ENCODE measurements at places on chromosomes 7 and 10.

GRCh38 chr10:35794703-35795102, 152.6 kb upstream of the FZD8 start:
- no peak for DNase-seq

DNA sequence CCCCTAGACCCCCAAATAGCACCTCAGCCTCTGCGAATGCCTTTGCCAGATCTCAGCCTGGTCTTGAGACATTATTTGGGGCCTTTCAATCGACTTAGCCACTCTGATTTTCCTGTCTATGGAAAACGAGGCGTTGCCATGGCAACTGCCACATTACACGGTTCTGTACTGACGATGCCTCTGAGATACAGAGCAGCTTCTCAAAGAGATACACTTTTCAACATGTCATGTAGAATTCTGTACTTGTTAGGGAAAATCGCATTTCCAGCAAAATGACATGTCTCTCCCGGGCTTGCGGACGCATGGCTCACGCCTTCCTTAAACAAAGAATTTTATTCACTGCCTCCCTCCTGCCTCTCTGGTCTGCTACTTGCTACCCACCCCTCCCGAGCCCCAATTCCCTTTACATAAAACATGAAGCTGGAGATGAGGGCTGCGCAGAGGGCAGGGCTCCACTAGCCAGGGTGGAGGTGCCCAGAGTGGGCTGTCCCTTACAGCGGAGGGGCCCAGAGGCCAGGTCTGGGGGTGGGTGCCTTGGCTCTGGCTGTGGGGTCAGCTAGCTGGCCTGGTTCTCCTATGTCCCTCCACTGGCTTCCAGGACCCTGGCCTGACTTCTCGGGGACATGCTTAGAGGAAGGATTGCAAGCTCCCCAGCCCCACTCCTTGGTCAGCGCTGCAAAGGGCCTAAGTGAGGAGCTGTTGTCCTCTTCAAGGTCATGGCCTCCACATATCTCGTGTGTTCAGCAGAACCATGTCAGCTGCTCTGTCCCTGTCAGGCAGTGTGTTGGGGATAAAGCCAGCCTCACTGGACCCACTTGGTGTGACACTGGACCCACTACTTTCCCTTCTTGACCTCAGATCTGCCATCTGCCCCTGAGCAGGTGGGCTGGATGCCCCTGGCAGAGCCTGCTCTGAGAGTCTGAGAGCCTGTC, 342.5 kb downstream of the RPS24 start:
- DNase-seq = no peak

DNA sequence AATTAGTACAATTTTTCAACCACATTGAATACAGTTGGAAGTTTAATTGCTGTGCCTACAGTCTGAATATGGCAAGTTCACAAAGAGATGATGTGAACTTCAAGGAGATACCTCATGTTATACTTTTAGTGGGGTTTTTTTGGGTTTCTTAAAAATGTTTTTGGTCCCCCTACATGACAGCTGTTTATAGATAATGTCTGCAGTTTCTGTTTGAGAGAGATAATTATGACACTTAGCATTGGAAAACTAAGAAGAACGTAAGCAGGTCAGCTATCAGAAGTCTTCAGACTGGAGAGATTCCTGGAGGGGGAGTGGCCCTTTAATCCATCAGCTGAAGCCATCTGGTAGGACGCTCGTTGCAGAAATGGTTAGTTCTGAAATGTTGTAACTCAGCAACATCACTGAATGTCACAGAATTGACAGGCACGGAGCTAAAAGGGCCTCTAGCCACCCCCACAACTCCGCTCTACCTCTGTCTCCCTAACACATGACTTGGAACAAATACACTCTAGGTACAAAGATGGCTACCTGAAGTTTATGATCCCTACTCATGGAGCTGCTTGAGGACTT, 29.0 kb downstream of the TIMM23 start:
- no peak for DNase-seq

GRCh38 chr10:19816411-19817230, at the start of gene PLXDC2:
TSS of gene PLXDC2 (plus strand) at chr10:19816432.
- no peak for DNase-seq

DNA sequence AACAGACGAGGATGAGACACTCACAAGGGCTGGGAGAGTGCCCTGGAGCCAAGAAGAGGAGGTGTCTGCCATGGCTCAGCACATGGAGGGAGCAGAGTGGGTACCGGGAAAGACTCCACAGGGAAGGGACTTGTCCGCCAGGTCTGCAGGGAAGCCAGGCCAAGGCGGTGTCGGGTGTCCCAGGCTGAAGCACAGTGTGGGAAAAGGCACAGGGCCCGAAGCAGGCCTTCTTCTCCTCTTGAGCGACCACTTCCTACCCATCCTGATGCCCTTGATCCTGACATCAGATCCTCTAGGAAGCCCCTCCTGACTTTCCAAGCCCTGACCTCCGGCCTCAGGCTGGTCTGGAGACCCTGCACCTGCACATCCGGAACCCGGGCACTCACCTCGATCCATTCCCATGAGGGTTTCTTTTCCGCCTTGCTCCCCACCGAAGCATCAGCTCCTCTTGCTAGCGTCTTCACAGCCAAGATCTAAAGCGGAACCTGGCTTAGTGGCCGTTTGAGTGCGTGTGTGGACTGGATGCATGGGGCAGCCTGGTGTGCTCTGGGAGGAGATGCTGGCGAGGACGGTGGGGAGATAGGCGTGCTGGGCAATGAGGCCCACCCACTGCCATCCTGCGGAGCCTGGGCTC, 8.5 kb downstream of the CALML3 start:
- no peak for DNase-seq

GRCh38 chr10:79113827-79114226, 45.1 kb downstream of the ZMIZ1 start:
- DNase-seq = no peak

DNA sequence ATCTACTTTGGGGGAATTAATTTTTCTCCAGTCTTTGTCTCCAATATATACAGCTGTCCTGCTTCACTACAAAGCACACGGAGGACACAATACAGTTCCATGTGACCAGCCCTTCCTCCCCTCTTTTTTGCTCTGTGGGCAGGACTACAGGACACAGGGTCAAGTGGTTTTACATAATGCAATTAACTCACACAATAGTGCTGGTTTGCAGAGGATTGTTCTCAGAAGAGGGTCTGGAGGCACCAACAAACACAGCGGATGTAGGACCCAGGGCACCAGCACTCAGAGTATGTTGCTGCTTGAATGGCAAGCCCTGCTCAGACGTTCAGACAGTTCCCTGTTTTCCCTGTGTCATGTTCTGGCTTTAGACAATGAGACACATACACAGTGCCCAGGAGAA, 52.0 kb upstream of the NPTX2 start:
- no peak for DNase-seq

GRCh38 chr7:20307119-20307518, 23.6 kb upstream of the ITGB8 start:
- DNase-seq = no peak

GRCh38 chr7:52584041-52584440, 451.4 kb upstream of the POM121L12 start:
- no peak for DNase-seq

DNA sequence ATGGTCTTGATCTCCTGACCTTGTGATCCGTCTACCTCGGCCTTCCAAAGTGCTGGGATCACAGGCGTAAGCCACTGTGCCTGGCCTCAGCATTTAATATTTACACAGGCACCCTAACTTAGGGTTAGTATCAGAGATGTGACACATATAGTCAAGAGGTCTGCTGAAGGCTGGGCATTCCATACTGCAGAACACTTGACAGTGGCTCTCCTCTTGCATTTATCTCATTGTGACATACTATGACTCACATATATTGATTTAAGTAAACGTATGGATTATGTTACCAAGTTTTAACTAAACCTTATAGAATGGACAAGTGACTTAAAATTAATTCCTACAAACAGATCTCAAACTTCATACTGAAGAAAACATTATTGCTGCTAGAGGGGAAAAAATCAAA, 36.6 kb downstream of the BRAF start:
- no peak for DNase-seq

DNA sequence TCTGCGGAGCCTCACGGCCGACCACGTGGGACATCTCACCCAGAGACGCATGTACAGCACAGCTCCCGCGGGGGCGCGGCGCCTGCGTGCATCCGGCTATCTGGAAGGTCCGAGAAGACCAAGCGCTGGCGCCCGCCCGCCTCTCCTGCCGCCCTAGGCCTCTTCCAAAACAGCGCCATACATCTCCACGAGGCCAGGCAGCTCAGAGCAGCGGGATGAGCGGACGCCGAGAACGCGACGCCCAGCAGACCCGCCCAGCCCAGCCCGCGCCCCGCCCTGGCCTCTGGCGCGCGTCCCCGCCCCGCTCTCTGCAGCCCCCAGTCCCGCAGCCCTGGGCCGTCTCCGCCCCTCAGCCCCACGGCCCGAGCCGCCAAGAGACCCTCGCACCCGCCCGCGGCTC, 20.3 kb upstream of the LANCL2 start:
- no peak for DNase-seq

DNA sequence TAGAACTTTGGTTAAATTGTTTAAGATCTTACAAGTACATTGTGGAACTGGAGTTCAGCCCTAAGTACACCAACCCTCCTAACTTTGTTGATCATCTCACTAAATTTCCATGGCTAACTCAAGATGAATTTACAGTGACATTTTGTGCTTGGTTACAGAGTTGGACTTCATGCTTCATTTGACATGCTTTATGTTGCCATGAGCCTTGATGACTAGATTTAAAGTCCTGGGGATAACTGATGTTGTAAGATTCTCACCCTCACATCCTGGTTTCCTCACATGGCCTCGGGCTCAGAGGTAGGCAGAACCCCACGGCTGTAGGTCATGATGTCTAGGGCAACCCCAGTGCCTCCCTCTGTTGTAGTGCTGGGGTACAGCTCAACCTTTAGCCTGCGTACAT, 397.2 kb upstream of the IGFBP3 start:
- DNase-seq = no peak

DNA sequence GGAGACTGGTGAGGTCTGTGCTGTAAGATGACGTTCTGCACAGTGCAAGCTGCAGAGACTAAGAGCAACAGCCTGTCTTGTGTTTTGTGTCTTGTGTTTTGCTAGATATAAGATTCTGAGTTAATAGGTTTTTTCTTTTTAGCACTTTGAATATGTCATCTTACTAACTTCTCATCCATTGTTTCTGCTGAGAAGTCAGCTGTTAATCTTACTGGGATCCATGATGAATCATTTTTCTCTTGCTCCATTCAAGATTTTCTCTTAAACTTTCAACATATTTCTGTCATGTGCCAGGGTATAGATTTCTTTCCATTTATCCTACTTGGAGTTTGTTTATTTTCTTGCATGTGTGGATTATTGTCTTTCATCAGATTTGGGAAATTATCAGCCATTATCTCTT, 290.3 kb downstream of the CELF2 start:
- DNase-seq = no peak

DNA sequence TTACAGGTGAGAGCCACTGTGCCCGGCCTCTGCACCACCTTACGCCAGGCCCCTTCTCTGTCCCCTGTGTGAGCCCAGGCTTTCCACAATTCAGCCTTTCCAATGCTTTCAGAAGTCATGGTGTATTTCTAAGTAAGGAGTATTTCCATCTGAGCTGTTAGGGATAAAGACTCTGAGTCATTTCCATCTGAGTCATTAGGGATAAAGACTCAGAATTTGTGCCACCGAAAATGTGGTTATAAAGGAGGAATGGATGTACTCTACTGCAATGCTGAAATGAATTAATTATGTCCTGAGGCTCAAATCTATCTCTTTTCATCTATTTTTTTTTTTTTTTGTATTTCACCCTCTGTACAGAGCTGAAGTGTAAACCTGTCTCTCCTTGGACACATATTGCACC, 84.0 kb downstream of the GATA3 start:
- no peak for DNase-seq

- no peak for DNase-seq
These were observed 82.7 kb upstream of the MACROH2A2 start for GRCh38 chr10:69969977-69970376.

GRCh38 chr7:22729180-22729825, 2.3 kb downstream of the IL6 start:
- DNase-seq = no peak

DNA sequence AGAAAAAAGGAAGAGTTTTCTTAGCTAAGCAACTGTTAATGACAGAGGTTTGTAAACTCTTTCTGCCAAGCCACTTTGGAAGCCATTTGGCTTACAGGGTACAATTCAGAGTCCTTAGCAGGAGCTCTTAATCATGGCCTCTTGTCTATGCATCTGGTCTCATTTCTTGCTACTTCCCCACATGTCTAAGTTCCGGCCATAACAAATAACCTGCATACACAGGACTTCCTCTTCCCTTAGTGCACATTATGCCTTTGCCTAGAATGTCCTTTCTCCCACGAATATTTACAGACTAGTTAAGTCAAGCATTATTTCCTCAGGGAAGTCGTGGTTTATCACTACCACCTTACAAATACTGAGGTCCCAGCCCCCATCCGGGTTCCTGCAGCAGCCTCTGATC, 8.6 kb upstream of the UPF2 start:
- DNase-seq = no peak

- DNase-seq = no peak
These were observed 17.2 kb upstream of the FAM170B start for GRCh38 chr10:49151025-49151445.

GRCh38 chr7:133846203-133846945, 280.8 kb upstream of the LRGUK start:
- no peak for DNase-seq

DNA sequence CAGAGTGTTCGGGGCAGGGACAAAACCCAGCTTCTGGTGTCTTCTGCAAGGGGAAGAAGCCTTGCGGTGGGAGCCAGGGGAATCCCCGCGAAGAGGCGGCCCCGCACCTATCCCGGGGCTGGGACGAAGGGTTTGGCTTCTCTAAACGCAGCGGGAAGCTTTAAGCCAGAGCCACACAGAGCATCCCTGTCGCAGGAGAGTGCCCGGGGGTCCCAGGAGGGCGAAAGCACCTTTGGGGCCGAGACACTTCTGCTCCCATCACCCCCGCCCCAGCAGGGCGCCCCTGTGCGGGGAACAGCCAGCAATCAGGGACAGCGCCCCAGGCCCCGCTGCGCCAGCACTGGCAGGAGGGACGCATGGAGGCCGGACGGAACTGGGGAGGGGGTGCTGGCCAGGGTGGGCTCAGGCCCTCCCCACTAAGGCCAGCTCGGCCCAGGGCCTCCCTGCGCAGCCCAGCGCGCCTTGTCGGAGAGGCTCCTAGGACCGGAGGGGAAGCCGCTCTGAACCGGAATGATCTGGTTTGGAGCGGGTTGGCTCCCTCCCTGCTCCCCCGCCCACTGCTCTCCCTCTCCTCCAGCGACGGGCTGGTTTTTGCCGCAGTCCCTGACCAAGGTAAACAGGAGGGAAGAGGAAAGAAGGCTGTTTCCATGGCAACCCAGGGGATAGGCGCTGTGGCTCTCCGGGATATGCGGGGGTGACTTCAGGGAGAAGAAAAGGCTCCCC, 63.9 kb downstream of the TMEM209 start:
- DNase-seq = no peak

Measured in stimulated activated CD8-positive, alpha-beta memory T cell treated with anti-CD3 and anti-CD28 coated beads, Interleukin-15, amount 100 ng/mL, for 1 hour (primary cell).